HCEC 1CT (cell line): ENCODE measurements at places on chromosomes 2 and 18.

- DNase-seq: no peak
Measured at GRCh38 chr2:54054271-54054670, 61.1 kb upstream of the ACYP2 start.

DNA sequence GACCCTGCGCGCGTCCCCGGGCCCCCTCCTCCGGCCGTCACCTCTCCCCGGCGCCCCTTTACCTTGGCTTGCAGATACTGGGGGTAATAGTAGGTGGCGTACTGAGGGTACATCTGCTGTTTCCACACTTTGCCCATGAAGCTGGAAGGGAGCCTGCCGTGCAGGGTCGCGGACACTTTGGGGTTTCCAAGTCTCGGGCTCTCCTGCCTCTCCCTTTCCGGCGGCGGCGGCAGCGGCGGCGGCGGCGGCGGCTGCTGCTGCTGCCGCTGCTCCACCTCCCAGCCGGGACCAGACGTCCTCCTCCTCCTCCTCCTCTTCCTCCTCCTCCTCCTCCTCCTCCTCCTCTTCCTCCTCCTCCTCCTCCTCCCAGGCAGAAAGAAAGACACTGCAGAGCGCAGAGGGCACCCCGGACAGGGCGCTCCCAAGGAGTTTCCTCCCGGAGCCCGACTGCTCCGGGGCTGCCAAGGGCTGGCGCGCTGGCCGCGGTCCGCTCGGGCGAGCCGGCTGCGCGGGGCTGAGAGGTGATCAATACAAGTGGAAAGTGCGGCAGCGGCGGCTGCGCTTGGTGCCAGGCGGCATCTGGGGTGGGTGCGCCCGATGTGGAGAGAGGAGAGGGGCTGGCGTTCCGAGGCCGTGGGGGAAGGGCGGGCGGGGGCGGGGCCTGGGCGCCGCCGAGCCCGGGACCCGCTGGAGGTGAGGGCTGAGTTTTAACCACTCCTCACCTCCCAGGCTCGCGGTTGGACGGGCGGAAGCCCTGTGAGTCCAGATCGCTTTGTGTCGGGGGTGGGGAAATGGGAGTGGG is at the start of gene RBMS1:
RBMS1 (minus strand) TSS at position 581 of the 802 bp plus-strand sequence; CDS start at position 137, 444 bp downstream.
- peak; percentile 65 for DNase-seq

DNA sequence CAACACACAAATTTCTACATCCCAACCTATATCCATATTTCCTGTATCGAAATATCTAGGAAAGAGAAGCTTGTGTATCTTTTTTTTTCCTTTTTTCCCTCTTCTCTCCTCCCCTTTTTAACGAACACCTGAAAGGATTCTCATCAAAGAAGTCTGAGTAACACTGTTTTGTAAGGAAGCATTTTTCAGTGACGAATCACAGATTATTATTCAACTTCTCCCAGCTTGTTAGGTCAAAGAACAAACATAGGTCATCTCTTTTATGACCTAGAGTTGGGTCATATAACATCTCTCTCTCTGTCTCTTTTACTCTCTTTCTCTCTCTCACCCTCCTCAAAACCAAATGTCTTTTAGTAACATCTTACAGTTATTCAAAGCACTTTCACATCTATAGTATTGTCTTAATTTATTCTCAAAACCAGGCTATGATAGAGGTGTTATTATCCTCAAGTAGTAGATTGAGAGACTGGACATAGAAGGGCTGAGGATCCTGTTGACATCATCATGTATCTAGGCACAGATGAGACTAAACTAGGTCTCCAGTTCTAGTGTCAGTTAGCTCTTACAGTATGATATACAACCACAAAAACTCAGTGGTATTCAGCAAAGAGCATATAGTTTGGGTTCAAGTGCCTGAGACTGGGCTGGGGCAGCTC is 80.1 kb upstream of the SPOPL start:
- peak; percentile 64 for DNase-seq

GRCh38 chr2:28436525-28437051 is 43.9 kb downstream of the FOSL2 start:
- no peak for DNase-seq

DNA sequence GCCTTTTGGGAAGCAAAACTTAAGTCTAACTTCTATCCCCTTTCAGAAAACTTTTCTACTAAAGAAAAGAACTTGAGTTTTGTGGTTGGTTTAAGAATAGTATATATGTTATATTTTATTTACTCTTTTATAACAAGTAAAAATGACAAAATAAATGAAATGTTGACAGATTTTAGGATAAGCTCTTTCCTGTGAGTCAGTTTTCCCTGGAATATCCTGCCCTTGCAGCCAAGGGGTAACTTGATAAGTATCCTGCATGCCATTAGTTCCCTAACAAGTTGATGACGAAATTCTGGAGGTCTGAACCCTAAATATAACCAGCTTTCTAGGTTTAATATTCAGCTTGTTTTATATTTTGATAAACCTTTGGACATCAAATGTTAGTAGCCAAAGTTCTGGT is 7.3 kb upstream of the HTR2B start:
- peak; percentile 80 for DNase-seq

- no peak for DNase-seq
Measured at GRCh38 chr2:238509151-238509835, 82.6 kb downstream of the ASB1 start.

DNA sequence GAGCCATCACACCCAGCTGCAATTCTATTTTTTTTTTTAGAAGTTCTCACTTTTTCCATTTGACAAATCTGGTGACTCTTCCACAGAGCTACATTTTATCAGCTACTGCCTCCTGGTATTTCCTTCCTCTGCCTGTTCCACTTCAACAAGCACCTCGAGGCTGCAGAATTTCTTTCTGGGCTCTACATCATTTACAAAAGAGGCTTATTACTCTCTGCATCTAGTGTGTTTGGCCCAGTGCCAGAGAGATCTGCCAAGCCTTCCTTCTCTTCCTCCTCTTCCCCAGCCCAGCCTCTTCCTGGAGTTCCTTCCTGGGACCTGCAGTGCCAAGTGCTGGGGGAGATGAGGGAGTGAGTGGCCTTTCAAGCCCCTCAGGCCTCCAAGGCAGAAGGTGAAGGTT is 119.6 kb upstream of the ITGA6 start:
- no peak for DNase-seq

GRCh38 chr2:19801367-19802080 is 100.3 kb downstream of the TTC32 start:
- DNase-seq: peak; percentile 97

GRCh38 chr2:61493523-61493942 is 22.6 kb upstream of the USP34 start:
- no peak for DNase-seq

DNA sequence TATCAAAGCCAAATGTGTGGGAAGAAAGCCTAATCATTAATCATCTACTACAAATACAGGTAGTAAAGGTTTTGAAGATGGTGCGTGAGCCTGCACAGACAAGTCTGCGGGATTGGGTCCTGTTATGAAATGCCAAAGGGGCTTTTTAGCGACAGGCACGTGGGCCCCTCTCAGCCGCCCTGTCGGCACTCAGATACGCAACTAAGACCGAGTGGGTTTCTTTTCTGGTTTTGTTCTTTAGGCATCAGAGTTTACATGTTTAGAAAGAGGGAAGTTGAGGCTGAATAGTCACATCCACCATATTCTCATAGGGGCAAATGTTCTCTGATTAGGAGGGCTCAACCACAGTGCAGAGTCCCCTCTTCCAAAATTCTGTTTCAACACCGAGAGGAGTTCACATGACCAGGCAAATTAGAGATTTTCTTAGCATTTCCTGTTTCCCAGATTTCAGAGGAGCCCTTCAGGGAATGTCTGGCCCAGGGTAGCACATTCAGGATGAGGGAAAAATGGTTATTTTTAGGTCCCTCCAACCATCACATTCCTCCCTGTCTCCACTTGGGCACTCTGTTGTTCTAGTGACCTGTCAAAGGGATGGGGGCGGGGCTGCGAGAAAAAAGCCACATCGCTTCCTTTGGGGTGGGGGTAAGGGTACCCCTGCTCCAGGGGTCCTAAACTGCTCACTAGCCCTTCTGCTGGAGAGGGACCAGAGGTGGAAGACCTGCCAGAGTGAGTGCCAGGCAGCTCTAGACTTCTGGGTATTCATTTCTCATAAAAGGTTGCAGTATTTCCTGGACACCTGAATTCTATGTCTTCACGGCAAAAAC is 159.2 kb downstream of the BCL2 start:
- DNase-seq: no peak

- DNase-seq: no peak
Measured at GRCh38 chr2:27308359-27308881, at the start of gene UCN. UCN (minus strand) TSS chr2:27308445; CDS start chr2:27307895, 550 bp downstream.

DNA sequence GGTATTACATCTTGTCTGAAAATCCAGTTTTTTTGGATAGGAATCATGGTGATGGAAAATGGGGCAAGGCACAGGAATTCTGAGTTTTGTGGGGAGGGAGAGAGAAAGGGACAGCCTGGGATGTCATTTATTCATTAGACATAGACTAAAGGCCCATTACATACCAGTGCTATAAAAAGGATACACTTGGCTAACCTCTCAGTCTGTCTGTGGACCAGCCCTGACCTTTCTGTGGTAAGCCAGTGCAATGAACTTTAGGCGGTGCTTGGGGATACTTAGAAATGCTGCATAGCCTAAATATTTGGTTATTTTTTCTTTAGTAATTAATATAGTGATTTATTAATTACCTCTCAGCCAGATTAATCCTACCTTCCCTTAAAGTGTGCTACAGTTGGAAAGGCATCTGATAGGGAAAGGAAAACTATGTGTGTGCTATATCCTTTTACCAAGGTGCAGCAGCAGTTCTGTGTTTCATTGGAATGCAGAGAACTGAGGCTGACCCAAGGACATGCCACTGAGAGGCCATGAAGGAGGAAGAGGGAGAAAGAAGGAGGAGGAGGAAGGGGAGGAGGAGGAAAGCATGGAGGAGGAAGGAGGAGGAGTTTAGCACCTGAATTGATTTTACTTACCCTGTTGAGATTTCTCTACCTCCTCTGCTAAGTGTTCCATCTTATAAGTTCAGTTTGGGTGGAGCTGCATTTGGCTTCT is 37.5 kb downstream of the KCNS3 start:
- DNase-seq: no peak

- no peak for DNase-seq
Measured at GRCh38 chr2:120508567-120509041, 162.7 kb downstream of the INHBB start.

DNA sequence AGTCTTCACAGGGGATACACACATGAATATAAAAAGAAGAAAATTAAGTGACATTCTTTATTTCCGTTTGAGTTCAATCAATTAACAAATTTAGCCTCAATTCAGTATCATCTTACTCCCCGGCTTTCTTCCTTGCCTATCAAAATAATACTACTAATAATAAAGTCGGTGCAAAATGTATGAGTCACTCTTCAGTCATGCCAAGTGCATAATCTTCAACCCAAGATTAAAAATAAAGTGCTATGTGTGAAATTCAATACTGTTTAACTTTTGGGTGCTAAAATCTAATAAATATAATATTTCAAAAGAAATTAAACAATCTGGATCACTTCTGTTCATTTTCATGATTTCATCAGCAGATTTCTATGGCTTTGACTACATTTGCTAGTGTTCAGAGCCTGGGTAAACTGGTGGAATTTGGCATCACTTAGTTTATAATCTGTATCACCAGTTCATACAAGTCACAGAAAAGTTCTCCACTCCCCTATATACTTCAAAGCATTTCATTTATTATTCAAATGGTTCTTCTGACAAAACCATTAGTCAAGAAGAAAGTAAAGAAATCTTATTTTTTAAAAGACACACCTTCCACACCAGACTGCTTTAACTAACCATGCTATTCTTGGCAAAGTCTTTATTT is 183.6 kb downstream of the THADA start:
- peak; percentile 37 for DNase-seq

DNA sequence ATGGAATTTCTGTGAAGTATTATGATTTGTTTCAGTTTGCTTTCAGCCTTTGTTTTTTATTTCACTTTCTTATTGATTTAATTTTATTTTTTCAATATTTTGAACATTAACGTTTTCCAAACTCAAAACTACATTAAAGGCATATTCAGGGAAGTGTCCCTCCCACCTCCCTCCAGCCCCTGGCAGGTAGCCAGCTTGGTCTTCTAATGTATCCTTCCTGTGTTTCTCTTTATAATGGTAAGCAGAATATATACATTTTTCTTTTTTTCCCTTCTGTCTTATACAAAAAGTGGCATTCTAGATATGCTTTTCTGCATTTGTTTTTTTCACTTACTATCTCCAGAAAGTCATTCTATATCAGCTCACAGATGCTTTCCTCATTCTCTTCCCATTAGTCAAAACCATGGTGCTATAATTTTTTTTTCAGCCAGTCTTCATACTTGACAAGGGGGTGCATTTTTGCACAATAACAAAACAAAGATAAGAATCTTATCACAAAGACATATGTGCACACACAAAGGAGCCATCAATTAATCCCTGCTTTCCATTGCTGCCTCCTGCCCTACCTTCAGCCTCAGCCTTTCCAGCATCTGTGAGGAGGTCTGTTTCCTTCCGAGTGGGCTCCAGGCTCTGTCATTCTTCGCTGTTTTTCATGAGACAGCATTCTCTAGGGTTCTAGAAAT is 33.7 kb upstream of the TMEM177 start:
- peak; percentile 17 for DNase-seq

- peak; percentile 8 for DNase-seq
Measured at GRCh38 chr2:9800975-9801726, 42.1 kb upstream of the TAF1B start.

DNA sequence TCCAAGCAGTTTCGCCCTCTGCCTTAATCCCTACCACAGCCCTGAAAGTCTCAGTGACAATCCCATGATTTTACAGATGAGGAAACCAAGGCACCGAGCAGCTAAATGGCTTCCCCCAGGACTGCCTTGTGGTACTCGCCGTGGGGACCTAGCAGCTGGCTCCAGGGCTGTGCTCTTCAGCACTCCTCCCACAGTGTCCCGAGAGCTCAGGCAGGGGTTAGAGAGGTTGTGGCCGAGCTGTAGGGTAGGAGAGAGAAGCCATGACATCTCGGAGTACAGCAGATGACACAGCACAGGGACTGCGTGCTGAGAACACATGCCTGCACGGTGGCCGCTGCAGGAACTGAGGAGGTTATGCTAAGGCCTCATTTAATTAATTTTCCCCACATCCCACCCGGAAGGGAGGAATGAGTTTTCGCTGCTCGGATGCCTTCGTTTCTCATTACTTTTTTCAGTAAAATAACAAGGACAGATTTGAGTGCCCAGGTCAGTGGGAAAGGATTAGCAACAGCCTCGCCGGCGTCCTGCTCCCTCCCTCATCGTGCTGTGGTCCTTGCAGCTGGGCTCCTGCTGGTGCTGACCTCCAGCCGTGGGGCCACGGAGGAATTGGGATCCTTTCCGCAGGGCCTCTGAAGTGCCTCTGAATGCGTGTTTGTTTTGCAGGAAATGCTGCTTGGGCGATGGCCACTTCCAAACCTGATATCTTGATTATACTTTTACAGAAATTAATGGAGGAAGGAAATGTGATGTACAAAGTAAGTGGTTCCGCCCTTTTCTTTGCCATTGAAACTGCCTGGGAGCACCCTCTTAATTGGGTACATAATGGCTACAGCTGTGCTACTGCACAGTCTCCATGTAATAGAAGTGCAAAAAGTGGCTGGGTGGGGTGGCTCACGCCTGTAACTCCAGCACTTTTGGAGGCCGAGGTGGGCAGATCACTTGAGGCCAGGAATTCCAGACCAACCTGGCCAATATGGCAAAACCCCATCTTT is 61.2 kb downstream of the WDSUB1 start:
- no peak for DNase-seq

- DNase-seq: peak; percentile 21
Measured at GRCh38 chr2:26346454-26347053, at the start of gene ADGRF3. ADGRF3 (minus strand) TSS chr2:26346789; CDS start chr2:26346234, 555 bp downstream.
